Upper lobe of left lung (tissue), 6 donors: ENCODE measurements at places on chromosomes 12 and 14.
A peak's percentile ranks its signal among the peaks of the same experiment; 100 is the strongest.

- DNase-seq: no peak
These were observed 1.5 kb upstream of the NTS start for GRCh38 chr12:85872497-85873091.

- no peak for DNase-seq
These were observed 1.8 kb upstream of the CLEC2A start for GRCh38 chr12:9933958-9934357.

- no peak for DNase-seq
These were observed 28.8 kb downstream of the ATXN2 start for GRCh38 chr12:111570084-111570961.

DNA sequence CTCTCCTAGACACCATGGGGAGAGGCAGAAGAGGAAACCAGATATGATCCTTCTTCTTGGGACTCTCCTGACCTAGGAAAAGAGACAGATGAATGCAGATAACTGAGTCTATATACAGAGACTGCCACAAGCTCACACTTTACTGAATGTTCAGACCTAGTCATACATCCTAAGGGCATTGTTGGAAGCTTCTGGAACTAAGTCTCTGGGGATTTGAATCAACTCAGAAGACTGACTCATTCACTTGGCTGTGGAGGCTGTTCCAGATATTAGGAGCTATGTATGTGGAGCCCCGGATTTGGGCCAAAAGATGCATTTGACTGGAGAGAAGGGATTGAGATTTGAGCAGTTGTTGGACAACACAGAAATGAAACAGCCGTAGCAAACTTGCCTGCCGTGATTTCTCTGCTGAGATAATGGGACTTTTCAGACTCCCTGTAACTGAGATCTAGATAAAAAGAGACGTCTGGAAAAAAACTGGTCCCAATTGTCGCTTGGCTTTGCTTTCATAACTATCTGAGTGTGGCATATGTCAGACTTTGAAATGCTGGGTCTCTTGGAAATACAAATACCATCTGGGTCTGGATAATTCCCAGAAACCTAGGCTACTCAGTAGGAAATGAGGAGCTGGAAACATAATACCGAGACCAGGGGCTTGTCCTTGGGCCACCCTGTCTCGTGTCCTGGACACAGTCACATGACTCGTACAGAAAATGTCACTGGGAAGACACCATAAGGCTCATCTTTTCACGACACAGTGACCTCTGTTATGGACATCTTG is 396.8 kb downstream of the NUAK1 start:
- no peak for DNase-seq

GRCh38 chr14:27228053-27228452 is 630.2 kb upstream of the NOVA1 start:
- no peak for DNase-seq

DNA sequence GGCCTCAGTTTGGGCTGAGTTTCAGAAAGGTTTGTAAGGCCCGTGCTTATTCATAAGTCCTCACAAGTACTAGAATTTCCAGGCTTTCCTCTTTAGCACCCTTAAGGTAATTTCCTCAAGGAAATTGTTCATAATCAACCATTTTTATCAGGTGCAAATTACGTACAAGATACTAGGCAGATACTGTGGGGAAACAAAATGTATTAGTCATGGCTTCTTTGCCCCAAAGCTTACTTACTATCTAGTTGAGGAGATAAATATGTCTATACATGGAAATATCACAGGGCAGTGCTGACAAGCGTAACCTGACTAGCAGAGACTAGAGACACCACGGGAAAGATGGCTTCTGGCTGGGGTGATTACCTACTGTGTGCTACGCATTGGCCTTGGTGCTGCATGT is 22.5 kb downstream of the MAX start:
- no peak for DNase-seq

- peak; percentile 40 for DNase-seq
These were observed 144.3 kb upstream of the FKBP4 start for GRCh38 chr12:2650261-2651067.

DNA sequence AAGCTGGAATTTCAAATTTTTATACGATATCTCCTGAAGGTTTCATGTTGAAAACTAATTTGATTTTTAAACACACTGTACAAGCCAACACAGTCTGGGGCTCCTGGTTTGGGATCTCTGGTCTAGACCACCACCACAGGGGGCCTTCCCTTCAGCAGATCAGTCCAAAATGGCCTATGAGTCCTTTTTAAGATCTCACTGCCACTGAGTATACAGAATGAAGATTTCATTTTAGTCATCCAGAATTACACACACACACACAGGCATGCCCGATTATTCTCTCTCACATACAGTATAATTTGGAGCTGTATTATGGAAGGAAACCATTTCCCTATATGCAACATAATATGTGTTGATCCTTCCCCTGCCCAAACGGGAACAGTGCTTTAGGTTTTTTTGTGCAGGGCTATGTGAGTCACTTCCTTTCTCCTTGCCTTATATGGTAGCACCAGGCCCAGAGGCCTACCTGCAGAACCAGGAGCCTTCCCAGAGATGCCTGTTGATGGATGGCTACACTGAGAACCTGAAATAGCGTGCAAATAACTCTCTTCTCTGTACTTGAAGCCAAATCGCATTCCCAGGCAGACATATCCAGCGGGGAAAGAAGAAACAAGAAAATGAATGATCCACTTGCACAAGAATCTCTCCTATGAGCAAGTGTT is 28.1 kb upstream of the WNK1 start:
- DNase-seq: no peak

DNA sequence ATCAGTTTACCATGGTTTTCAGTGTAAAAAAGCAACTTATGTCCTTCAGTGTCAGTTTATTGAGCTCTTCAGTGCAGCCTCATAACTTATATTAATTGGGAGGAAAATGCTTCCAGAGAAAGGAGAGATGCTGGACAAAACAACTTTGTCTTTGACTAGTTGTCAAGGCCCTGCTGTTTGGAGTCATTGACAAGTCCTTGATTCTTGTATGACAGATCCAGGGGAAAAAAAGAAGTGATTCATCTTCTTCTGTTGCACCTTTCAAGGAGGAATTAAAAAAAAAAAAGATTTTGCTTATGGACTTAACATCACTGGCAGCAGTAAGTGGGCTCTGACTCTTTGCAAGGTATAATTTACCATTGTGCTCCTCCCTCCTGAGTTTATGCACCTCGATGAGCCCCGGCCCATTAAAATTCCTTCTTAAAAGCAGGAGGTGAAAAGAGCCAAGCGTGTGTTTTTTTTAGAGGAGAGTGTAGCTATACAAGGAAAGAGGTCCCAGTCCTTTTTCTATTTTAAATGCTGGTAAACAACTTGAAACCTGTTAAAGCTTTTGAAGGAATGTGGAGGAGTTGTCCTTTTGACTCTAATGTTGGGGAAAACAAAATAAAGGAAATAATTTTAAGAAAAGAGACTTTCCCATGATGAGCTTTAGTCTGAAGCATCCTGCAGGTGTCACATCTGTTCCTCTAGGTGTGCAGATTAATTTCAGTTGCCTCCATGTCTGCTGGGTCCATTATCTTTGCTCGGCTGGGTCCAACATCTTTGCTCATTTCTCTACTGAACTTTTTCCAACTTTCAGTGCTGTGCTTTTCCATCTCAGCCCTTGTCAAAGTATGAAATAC is 431.6 kb downstream of the RAD51B start:
- no peak for DNase-seq

DNA sequence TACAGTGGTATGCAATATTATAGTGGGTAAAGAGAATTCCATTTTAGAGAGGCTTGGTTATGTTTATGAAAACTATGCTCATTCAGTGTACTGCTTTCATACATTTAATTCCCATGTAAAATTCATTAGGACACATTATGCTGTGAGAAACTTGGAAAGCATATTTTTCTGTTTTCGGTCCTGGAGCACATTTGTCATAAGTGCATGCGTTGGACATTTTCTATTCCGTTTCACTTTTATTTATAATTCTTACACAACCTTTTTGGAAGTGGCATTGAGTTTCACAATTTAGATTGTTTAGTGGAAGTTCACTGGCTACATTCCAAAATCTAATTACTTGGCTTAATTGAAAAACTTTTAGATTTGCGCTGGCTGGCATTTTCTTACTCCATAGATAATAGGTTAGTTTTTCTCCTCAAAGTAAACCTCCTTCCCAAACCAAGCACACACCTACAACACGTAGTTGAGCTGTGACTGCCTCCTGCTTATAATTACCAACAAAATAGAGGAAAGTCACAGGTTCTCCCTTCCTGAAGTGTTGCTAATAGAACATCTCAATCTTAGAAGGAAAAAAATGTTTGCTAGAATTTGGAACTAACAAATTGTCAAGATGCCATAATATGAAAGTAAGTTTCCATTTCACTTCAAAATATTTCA is 938.5 kb downstream of the TRHDE start:
- no peak for DNase-seq

GRCh38 chr14:53523226-53523625 is 370.1 kb upstream of the DDHD1 start:
- no peak for DNase-seq

- no peak for DNase-seq
These were observed 27.2 kb upstream of the LRRK2 start for GRCh38 chr12:40197590-40197989.

DNA sequence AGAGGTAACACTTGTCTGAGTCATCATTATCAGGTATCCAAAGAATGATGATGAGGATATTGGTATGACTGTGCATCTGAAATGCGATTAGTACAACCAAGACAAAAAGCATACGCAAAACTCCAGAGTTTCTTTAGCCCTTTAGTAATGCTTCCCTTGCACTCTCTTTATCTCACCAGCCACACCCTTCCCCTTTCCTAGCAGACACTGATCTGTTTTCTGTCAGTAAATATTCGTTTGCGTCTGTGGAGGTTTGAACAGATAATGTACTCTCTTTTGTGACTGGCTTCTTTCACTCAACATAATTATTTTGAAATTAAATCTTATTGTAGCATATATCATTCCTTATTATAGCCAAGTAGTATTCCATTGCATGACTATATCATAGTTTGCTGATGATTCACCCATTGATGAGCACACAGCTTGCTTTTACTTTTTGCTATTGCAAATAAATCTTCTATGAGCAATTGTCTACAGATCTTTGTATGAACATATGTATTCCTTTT is 775.7 kb downstream of the SLC6A15 start:
- DNase-seq: no peak

- no peak for DNase-seq
These were observed 5.7 kb upstream of the VDR start for GRCh38 chr12:47910486-47910885.

GRCh38 chr14:101628471-101628966 is 67.2 kb downstream of the DIO3 start:
- peak; percentile 96 for DNase-seq

DNA sequence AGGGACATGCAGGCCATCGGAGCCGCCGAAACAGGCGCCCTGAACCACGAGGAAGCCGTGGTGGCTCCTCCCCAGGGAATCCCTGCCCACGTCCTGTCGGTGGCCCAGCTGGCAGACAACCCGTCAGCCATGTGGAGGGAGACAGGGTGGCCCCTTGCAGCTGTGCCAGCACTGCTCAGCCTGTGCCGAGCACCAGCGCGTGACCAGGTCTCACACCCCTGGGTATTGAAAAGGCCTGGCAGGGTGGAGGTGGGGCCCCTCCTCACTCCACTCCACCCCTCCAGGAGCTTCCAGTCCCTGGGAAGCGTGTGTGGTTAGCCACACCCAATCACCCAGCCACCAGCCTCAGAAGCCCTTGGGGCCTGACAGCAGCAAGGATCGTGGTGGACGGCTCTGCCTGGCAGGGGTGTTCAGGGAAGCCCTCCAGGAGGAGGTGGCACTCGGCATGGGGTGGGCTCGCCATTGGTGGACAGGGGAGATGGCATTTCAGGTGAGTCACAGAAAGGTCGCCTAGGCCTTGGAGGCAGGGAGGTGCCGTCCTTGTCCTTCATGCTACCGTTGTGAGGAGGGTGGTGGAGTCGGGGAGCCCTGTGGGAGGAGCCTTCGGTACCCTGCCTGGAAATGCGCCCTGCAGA is 12.3 kb upstream of the DLK1 start:
- DNase-seq: no peak
